ENCODE measurements at places on chromosomes 2 and 18.

DNA sequence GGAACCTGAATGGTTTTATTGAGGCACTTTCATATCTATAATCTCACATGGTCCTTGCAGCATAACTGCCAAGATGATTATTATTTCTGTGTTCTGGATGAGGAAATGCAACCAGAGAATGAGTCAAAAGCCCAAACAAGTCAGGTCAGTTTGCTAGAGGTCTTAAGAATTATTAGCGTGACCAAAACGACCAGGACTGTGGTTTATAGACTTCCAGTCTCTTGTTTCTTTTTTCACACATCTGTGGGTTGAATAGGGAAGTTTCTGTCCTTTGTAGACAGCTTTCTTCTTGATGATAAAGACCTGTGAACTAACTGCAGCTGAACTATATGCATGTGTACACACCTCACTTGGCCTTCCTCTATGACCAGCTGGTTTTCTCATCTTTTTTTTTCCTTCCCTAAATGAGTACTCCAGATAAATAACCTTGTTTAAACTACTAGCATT, 13.9 kb downstream of the ADAM23 start:
- no peak for DNase-seq

DNA sequence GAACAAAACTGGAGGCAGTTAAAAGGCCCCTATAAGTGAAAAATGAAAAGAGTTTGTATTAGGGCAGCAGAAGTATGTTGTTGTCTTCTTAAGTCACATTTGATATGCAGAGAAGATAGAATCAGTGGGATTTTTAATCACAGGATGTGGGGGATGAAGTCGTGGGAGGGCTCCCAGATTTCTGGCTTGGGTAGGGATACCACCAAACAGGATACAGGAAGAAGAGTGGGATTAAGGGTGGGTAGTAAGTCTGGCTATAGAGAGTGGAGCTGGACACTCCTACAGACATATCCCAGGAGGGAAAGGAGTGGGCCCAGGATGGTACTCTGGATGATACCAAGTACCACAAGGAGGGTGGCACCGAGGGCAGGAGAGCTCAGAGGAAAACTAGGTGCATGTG, 99.3 kb downstream of the GAREM1 start:
- no peak for DNase-seq

- no peak for DNase-seq
Observed at GRCh38 chr2:22518641-22519040, 866.3 kb upstream of the KLHL29 start.

GRCh38 chr2:238299803-238300202, 11.4 kb upstream of the PER2 start:
- DNase-seq = no peak

GRCh38 chr2:206176121-206176520, 16.4 kb downstream of the EEF1B2 start:
- DNase-seq = no peak

GRCh38 chr2:44061876-44062275, 66.1 kb upstream of the LRPPRC start:
- no peak for DNase-seq

- no peak for DNase-seq
Observed at GRCh38 chr18:49616618-49617328, 54.9 kb downstream of the LIPG start.

DNA sequence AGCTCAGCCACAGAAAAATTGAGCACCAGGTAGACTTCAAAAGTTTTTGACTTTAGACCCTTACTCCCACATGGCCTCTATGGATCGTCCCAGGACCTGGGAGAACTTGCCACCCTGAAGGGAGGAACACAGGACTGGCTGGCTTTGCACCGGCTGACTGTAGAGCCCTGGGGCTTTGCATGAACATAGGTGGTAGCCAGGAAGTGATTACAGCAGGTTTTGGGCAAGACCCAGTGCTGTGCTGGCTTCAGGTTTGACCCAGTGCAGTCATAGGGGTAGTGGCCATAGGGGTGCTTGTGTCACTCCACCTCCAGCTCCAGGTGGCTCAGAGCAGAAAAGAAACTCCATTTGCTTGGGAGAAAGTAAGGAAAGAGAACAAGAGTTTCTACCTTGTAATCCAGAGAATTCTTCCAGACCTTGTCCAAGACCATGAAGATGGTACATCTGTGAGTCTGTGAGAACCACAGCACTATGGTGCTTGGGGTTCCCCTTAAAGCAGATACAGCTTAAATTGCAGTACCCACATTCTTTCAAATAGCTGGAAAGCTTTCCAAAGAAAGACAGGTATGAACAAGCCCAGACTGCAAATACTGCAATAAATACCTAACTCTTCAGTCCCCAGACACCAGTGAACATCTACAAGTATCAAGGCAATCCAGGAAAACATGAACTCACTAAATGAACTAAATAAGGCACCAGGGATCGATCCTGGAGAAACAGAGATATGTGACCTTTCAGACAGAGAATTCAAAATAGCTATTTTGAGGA, 13.0 kb upstream of the SESTD1 start:
- DNase-seq = no peak

DNA sequence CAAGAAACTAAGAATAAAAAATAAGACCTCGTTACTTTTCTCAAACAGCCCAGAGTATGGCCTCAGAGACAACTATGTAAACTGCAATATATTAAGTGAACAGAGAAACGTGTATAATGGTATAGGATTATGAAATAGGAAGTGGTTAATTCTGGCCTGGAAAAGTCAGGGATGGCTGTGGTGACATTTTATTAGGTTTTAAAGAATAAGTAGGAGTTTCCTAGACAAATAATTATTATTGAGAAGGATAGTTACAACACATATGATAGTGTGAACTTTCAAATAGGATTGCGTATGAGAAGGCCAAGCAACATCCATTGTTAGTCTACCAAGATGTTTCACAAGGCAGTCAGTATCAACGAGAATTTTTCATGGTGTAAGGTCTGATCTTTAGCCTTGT, 244.1 kb downstream of the LPIN1 start:
- no peak for DNase-seq

- DNase-seq = peak; percentile 48
Observed at GRCh38 chr2:54455563-54456361, at the start of gene SPTBN1. Gene SPTBN1, plus strand, starts transcription at chr2:54456327. Its CDS starts 70,092 bp downstream, at chr2:54526419.

GRCh38 chr2:33202641-33203522, 256.1 kb downstream of the LTBP1 start:
- DNase-seq = no peak

DNA sequence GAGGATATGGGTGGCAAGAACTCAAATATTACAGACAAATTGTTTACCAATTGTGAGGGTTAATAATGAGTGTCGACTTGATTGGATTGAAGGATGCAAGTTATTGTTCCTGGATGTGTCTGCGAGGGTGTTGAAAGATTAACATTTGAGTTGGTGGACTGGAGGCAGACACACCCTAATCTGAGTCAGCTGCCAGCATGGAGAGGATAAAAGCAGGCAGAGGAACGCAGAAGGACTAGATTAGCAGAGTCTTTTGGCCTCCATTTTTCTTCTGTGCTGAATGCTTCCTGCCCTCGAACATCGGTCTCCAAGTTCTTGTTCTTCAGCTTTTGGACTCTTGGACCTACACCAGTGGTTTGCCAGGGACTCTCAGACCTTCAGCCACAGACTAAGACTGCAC, 1503.7 kb downstream of the LRP1B start:
- no peak for DNase-seq

GRCh38 chr2:171894612-171894947, 536 bp upstream of the SLC25A12 start:
- DNase-seq = no peak

DNA sequence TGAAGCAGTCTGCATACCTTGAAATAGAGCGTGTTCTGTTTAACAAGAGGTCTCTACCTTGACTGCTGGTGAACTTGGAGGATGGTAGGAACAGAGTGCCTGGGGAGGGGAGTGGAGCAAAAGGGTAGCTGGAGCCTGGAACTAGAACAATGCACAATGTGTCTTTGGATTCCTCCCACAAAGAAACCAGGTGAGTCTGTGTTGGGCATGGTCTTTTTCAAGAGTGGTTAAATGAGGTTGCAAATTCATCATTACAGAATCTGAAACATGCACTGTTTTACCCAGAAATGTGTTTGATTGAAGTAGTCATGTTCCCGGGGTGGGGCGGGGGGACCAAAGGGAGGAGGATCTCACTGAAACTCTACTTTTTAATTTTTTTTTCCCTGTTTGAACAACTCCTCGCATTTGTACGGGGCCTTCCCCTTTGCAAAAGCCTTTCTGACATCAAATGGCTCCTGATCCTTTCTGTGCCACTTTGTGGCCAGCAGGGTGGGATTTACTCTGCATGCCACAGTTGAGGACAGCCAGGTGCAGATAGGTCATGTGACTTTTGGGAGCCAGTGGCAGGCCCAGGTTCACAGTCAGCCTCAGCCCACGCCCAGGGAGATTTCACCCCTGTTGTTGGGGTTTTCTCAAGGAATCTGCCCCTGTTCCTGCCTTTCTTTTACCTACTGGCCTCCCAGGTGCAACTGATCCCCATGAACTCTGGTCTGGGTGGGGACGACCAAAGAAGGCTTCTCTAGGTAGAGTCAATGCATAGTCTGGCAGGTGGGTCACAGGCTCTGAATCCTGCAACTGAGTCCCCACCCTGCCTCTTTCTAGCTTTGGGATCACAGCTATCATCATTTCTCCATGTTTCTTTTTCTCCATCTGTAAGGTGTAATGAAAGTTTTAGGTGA, 28.2 kb downstream of the MYCN start:
- no peak for DNase-seq

GRCh38 chr2:102737431-102737830, 24.4 kb upstream of the TMEM182 start:
- no peak for DNase-seq

DNA sequence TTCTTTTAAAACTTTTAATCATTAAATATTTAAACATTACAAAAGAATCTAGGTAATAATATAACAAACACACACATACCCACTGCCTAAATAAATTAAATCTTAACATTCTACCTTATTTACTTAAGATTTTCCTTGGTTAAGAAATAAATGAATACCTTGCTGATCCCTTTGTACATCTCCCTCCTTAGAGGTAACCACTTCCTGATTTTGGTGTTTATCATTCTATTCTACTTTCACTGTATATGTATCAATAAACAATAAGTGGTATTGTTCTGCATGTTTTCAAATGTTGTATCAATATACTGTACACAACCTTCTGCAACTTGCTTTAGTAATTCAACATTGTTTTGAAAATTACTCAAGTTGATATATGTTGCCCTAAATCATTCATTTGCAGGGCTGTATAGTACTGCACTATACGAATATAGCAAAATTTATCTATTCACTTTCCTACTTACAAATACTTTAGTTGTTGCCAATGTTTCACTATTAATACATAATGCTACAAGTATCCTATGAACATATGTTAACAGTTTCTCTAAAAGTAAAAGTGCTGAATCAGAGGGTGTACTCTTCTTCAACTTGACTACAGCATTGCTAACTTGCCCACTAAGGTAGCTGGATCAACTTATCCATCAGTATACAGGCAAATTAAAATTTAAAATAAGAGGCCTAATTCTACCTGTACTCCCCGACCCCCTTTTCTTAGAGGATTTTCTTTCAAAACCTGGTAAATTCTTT, 65.8 kb downstream of the MEMO1 start:
- no peak for DNase-seq

- DNase-seq = no peak
Observed at GRCh38 chr2:55590810-55591440, 26.5 kb downstream of the PPP4R3B start.

DNA sequence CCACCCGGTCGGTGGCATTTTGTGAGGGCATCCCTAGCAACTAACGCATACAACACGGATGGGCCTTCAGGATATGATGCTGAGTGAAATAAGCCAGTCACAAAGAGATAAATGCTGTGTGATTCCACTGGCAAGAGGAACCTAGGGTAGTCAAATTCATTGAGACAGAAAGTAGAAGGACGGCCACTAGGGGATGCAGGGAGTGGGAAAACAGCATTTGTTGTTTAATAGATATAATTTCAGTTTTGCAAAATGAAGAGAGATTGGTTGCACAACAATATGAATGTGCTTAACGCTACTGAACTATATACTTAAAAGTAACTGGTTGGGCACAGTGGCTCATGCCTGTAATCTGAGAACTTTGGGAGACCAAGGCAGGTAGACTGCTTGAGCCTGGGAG, 112.9 kb downstream of the AFF3 start:
- DNase-seq = no peak

DNA sequence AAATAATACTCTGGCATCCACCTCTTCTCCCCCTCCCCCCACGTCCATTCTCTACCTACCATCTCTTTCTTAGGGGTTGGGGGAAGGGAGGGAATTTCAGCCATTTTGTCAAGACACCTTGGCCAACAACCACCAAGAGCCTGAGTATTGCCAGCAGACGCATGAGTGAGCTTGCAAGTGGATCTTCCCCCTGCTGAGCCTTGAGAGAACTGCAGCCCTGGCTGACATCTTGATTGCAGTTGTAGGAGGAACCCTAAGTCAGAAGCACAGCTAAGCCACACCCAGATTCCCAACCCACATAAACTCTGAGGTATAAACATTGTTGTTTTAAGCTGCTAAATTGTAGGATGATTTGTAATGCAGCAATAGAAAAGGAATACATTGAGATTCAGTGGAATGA, 165.6 kb downstream of the TMEFF2 start:
- peak; percentile 84 for DNase-seq

GRCh38 chr18:4549164-4549872, 94.2 kb upstream of the DLGAP1 start:
- DNase-seq = no peak

- DNase-seq = no peak
Observed at GRCh38 chr18:65093346-65093745, 657.5 kb upstream of the CDH7 start.

GRCh38 chr2:229195346-229195947, 75.6 kb downstream of the PID1 start:
- DNase-seq = no peak

- no peak for DNase-seq
Observed at GRCh38 chr2:229879191-229879950, 42.4 kb downstream of the TRIP12 start.

GRCh38 chr2:239293775-239294430, 106.9 kb downstream of the HDAC4 start:
- no peak for DNase-seq

DNA sequence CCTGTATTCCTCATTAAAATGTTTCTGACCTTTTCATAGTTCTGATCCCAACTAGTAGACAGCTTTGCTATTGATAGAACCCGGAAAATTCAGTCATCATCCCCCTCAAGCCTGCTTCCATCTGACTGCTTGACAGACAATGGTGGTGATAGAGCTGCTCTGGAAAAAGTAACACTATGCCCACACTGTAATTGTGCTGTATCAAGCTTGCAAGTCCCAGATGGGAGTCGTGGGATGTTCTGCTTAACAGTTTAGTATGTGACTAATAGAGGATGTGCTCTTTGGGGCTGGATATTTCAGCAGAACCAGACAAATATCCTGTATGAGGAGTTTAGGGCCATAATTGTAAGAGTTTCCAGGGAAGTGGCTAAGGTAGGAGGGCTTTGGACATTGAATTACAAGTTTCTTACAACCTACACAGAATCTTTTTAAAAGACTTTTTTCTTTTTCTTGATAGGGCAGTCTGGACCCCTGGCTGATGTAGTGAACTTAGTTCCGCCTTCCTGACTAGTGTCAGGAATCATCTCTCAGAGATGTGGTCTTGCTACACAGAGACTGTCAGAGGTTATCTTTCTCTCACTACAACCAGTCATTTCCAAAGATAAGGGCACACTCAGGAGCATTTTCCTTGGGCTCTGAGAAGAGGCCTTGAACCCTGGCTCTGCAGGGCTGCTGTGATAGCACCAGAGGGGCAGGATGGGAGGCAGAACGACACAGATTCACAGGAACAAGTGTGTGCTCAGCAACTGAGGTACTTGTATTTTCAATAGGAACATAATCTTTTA, 158.0 kb upstream of the RBMS1 start:
- DNase-seq = peak; percentile 81

GRCh38 chr2:46471-47345, at the start of gene FAM110C:
Gene FAM110C, minus strand, starts transcription at chr2:46505. Its CDS starts 120 bp downstream, at chr2:46385.
- no peak for DNase-seq

Measured in CMK (cell line).